Brain microvascular endothelial cell (primary cell): ENCODE measurements at places on chromosomes 7 and 10.

DNA sequence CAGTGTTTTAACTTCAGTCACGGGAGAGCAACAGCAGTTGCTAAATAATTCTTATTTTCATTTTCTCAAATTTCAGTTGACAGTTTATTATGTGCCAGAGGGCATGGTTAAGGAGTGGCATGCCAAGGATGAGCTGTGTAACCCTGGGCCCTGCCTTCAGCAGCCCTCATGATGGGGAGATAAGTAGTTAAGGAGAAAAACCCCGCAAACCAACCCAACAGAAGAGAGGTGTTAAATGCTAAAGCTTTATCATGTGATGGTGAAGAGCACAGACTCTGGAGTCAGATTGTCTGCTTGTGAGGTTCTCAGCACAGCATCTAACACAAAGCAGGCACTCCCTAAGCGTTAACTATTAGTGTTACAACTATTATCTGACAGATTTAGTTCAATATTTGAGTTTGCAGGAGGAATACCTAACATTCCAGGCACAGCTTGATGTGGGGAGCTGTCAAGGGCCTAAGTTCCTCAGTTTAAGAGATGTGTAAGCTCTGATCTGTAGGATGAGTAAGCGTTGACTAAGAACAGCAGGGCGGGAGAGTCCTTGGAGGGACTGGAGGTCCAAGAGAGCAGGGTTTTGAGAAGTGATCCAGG is 29.6 kb downstream of the STAM start:
- DNase-seq, result peak; percentile 93

GRCh38 chr7:14635955-14636354 is 266.6 kb downstream of the DGKB start:
- no peak for DNase-seq

DNA sequence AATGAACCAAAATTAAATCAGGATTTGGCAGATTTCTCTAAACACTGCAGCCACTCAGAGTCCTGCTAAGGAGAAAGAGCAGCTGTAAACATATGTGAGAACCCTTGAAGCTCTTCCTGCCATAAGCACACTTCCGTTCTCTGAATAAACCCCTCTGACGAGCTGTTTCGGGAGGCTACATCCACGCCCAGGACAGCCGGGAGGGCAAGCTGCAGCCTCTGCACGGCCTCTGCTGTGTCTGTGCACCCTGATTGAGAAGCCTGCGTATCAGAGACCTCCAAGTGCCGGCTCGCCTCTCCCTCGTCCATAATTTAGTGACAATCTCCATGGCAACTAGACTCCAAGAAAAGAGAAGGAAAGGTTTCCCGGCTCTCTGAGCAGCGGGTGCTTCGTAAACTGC is 114.4 kb downstream of the PTPRN2 start:
- DNase-seq, result no peak

DNA sequence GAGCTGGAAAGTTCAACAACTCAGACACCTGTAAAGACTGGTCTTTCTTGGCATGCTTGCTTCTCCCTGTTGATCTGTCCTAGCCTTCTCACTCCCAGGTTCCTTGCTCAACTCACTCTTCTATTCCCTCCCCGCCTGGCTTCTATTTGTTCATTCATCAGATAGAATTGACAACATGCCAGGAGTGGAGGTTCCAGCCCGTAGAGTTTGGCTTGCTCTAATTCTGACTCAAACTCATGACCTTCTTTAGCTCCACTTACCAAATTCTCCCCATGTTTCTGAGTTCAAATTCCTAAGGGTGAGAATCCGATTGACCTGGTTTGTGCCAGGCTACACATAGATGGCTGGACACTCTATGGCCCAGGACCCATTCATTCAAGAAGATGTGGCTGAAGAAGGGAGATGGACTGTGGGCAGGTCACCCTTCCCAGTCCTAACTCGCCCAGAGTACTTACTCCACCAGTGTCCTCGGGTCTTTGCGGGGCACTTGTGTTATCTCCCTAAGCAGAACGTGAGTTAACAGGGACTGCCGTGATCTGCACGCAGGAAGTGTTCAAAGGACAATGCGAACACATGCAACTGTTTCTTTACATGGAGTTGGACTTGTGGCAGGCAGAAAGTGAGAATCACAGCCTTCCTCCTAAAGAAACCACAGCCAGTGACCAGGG is 4.0 kb upstream of the TMEM236 start:
- no peak for DNase-seq

- no peak for DNase-seq
Observed at GRCh38 chr10:2076528-2076927, 339.2 kb upstream of the ADARB2 start.

GRCh38 chr10:89458784-89459183 is 44.4 kb downstream of the IFIT5 start:
- no peak for DNase-seq

DNA sequence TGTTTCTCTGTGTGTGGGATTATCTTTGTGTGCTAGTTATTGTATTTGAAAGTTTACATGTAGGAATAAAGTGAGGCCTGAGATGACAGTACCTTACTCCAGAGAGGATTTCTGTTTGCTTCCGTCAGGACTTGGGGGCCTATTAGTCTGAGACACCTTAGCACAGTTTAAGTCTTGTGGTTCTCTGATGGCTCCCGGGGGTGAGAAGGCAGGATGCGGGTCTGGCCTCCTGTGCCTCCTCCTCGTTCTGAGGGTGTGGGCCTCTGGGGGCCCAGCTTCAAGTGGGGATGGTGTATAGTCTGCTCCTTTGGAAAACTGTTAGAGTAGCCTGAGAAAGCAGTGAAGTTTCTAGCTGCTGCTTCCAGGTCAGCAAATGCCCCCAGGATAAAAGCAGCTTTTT is 12.4 kb downstream of the MTURN start:
- no peak for DNase-seq

DNA sequence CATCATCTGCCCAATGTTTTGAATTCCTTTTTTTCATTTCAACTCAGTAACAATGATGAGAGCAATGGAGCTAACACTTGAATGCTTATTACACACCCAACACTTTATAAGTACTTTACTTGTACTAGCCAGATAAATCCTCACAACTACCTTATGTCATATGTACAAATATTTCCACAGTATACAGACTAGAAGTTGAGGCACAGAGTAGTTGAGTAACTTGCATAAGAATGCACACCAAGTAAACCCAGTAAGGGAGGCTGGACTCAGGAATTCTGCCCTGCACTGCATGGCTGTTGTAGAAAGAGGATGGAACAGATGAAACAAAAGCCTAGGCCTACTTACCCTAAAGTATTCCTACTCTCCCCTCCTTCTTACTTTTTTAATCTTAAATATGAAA is 15.8 kb downstream of the DPY19L1 start:
- no peak for DNase-seq

GRCh38 chr10:115045499-115045898 is 47.7 kb upstream of the ATRNL1 start:
- DNase-seq, result no peak

DNA sequence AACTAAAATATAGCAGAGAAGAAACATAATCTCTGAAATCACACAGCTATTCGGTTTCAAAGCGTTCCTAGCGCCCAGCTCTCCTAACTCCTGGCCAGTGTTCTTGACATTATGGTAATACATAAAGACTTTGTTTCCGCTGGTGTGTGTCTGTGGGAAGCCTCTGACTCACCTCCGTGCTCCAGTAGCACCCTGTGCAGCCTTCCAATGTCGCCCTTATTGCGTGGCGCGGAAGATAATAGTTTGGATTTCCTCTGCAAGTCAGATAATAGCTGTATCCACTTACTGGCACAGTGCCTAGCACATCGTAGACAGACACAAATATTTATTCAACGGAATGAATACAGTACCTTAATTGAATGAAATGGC is 570 bp downstream of the BMS1 start:
- DNase-seq, result peak; percentile 86

DNA sequence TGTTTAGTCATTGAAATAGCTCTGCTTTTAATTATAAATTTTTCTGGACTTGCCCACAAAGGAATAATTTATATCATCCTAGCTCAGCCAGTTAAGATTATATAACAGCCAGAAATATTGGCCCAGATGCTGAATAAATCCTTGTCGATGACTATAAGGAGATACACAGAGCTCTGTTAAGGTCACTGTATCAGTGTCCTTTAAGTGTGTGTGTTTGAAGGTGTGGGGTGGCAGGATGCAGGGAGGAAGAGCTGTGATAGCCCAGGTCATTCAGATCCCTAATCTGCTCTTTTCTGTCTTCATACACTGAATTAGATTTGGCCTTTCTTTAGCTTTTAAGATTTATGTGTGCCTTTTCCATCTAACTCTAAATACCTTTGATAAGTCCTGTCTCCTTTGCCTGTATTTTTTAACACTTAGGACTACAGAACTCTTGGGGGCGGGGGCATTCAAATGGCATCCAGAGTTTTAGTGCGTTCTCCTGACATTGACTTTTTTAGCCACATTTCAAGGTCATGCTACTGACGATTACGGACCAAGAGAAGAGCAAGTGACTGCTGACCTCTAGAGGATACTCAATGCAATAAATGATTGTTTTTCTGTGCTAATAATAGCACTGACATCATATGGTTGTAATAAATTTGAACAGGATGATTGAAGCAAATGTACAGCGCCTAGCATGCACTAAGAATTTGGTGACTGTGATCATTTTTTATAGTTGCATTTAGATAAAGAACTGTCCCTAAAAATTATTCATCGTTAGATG is 172.3 kb downstream of the CACNB2 start:
- DNase-seq, result peak; percentile 6

- no peak for DNase-seq
Observed at GRCh38 chr10:16483241-16483917, 38.3 kb downstream of the C1QL3 start.
